ENCODE measurements at places on chromosomes 4 and X.

- no peak for DNase-seq
Observed at GRCh38 chr4:55838356-55838755, 15.1 kb upstream of the EXOC1 start.

DNA sequence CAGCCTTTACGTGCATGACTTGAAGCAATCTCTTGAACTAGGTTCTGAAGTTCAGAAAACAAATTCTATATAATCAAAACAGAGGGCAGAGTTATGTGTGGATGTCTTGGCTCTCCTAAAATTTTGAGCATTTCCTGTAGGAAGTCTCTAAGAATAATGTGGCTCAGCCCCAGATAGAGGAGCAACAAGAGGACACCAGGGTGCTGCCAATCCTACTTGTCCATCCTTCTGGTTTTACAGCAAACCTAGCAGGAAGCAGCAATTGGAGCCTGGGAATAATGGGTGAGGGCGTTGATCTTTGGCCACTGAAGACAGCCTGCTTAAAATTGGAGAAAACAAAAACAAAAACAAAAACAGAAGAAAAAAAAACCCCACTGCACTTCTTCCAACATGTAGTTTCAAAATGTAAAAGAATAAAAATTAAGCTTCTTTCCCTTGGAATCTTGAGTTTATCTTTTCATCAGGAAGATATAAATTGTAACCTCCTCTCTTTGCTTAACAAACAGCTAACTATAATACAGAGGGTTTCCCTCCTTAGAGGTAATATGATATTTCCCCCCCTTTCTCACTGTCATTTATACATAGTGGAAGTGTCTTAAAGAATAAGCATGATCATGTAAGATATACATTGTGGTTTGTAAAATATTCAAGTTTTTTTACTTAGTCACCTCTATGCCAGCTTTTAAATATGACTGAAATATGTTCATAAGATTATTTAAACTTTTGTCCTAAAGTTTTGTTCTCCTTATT lies 130.6 kb downstream of the FBXO8 start:
- peak; percentile 16 for DNase-seq

DNA sequence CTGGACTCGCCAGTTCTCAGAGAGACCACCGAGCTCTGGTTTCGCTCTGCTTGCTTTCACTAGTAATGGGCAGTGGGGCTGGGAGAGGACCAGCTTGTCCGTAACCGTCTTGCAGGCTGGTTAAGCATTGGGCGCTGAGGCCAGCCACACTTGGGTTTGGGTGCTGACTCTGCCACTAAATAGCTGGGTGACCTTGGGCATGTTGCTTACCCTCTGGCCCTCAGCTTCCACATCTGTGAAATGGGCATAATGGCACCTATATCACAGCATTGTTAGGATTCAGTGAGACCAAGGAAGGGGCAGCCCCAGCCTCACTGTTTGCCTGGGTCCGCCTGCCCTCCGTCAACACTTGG lies 43.5 kb downstream of the EVC start:
- no peak for DNase-seq

DNA sequence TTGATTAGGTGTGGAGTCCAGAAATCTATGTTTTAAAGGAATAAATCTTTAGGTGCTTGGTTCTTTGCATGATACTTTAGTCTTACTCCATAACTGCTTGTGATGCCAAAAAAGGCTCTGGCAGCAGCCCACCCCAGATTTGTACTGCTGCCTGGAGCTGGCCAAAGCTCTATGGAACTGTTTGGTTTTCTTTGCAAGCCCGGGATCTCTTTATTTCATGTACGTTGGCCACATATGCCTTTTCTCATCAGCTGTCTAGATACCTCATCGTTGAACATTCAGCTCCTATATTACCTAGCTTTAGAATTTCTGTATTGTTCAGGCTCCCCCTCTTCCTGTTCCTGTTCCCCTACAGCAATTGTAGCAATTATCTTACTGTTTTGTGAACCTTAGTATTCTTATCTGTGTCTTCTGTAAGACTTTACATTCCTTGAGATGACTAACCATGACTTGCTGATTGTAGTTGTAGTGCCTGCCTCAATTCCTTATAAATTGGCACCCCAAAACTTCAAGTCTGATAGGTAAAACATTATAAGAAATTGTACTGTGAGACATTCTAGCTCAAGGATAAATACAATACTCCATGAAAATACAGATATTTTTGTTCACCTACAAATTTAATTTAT lies 199.4 kb upstream of the GPRIN3 start:
- DNase-seq, result peak; percentile 46

DNA sequence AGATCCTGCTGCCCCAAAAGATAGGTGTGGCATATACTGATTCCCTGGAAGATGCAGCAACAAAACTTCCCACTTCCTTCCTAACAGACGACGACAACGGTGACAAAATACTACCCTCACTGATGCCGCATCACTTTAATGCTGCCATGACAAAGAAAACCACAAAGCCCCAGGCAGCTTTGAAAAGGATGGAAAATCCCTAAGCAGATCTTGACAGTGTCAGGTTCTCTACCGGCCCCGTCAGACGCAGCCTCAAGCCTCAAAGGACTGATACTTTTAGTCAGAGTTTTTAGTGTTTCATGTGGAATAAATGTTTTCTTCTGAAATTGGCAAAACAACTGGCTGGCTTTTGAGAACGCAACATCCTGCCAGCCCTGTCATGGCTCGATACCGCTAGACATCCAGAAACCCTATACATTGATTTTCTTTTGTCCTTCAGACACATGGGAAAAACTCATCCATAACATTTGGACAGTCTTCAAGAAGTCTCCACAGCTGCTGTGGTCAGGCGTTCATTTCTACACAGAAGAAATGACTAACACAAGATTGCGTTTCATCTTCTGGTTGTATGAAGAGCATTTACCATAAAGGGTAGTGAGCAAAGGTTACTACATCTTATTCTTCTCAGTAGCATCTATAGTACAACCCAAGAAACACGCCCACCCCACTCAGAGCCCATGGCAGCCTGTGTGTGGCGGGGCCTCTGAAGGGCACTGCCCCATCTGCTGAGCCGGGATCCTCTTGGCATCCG lies 60.1 kb downstream of the GATB start:
- DNase-seq, result no peak

DNA sequence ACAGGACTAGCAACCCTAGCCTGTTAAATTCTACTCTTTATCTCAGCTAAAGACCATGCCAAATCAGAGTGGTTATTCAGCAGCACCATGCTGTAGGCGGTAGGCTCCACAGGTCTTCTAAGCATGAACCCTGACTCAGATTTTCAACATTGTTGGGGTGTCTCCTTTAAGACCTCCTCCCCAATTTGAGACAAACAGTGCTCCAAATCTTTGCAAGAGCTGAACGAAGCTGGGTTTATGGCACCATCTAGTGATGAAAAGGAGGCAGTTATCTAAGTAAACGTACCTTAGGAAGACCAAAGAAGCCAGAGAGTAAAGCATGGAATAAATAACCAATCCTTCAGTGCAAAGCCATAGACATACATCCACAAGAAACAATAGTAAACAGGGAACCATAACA lies 334.5 kb upstream of the SLC7A11 start:
- DNase-seq, result peak; percentile 80

DNA sequence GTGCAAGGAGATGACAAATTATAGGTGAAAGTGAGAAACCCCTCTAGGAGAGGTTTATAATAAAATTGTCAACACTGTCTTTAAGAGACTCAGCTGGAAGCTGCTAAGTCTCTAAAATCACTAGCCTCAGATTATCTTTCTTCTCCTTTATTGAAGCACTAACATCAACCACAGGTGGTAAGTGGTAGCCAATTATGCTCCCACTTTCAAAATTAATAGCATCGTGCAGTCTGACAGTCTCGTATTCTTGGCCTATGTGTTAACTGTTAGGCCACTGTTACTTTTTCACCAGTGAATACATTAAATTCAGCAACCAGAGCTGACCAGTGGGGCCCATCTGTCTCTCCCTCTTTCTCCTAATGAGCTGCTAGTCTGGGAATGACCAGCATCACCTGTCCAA lies 674.1 kb downstream of the RAPGEF2 start:
- no peak for DNase-seq

DNA sequence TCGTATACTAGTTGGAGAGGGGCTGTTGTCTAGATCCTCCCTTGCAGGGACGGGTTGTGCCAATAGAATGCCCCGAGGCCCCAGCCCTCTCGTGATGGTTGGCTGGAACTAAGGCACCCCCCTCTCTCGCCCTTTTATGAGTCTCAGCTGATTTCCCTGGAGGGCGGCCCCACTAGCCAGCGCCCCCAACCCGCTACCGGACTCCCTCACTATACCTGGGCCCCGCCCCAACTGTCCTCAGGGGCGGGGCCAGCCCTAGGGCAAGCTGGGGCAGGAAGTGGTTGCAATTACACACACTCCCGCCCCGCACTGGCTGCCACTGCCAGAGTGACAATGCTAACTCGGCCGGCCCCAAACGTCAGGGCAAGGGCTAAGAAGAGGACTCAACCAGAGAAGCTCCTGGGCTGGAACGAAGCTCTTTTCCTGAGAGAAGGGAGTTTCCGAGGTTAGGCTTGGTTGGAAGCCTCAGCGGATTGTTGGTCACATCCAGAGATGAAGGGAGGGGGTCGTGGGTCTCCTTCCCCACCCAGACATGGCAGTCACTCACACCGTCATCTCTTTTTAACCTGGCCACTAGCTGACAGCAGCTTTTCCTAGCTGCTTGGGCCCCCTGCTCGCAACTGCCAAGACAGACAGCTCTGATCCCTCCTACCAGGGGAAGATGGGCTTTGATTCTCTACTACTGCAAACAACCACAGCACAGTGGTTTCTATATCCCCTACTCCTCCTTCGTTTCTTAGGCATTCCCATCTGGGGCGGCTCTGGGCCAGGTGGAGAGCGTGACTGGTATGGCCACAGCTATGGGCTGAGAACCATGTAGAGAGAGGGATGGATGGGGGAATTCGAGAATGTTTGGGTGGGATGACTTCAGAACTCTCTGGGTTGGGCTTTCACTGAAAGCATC lies 21.0 kb upstream of the BCORL1 start:
- no peak for DNase-seq

- DNase-seq, result no peak
Observed at GRCh38 chr4:8109406-8110065, 49.1 kb downstream of the ABLIM2 start.

GRCh38 chrX:100484971-100485370 lies 74.9 kb upstream of the PCDH19 start:
- DNase-seq, result no peak

DNA sequence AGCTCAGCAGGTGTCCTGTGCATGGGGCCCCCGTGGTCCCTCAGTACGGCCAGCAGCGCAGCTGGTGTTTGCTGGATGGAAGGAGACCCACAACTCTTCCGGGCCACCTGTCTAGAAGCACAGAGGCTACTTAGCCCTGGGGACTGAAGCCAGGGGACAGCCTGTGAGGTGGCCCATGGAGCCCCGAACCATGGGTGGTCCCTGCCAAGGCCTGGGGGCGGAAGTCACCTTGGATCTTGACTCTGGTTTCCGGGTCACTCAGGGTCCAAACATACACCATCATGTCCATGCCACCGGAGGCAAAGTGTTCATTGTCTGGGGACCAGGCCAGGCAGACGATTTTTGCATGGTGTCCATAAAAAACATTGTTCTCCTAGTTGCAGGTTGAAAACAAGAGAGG lies 39.5 kb downstream of the WDR1 start:
- DNase-seq, result no peak

DNA sequence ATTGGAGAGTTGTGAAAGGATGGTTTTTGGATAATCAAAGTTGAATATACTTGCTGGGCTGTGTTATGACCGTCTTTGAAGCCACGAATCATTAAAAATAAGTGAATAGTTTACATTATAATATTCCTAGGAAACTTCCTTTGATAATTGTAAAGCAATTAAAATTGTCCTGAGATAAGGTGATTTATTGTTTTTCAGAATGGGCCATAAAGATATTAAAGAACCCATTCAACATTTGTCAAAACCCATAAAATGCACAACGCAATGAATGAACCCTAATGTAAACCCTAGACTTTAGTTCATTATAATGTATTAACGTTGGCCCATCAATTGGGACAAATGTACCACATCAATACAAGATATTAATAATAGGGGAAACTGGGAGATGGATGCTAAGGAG lies 11.4 kb downstream of the FHL1 start:
- DNase-seq, result no peak

DNA sequence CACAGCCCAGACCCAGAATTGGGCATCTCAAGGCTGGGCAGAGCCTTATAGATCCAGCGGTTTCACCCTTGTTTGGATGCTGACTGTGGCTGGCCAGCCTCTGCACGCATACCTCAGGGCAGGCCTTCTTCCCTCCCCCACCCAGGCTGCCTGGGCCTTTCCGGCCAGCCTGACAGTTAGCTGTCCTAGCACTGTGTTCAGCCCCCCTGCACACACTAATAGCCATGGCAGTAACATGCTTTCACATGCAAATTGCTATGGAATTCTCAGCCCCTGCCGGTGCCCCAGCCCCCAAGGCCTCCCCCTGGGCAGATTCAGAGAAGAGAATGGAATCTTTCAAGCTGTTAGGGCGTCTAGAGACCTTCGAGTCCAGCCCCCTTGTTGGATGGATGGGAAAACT lies 17.7 kb downstream of the EFNB1 start:
- peak; percentile 28 for DNase-seq

- DNase-seq, result peak; percentile 23
Observed at GRCh38 chrX:133495464-133496391, 80.4 kb upstream of the GPC4 start.

DNA sequence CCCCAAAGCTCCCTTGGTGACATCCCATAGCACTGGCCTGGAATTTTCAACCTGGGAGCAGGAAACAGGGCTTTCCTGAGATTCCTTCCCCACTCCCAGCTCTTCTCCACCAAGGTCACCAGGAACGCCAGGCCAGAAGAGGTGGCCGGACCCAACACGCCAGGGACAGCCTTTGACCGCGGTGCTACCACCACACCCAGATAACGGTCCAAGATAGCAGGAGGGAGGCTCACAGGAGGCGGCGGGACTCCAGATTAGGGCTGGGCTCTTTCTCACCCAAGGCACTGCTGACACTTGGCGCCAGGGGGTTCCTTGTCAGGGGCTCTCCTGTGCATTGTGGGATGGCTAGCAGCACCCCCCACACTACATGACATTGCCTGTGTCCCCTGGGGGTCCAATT lies 22.9 kb downstream of the ZFYVE28 start:
- no peak for DNase-seq
